ENCODE measurements at places on chromosomes 16 and 17. TPM values are rescaled to one million over a fixed set of nuclear protein-coding genes. Genes with fewer than 3 reads are reported as not detected.

GRCh38 chr17:83203073-83203471 lies 123.7 kb downstream of the METRNL start:
- DNase-seq: peak; percentile 69

- no peak for DNase-seq
Measured at GRCh38 chr16:1119766-1120576, 23.9 kb upstream of the C1QTNF8 start.

DNA sequence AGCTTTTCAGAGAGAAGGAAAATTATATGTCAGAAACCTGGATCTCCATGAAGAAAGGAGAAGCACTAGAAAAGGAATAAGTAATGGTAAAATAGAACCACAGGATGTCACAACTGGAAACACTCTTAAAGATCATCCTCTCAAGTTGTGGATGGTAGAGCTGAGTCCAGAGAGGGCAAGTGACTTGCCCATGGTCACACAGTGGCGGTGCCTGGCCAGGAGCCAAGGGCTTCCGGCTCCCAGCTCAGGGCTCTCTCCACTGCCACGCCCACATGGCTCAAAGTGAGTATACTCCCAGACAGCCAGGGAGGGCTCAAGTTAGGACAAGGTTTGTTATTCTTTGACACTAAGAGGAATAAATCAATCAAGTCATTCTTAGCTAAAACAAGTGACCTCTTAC lies 159.8 kb downstream of the COPRS start:
- DNase-seq: no peak

PYY gene
- total RNA-seq: not detected

- DNase-seq: no peak
Measured at GRCh38 chr16:23505671-23506605, 4.4 kb downstream of the GGA2 start.

RGS11 gene
- total RNA-seq: 2.1 TPM

GRCh38 chr16:88498576-88499208 lies 45.6 kb downstream of the ZFPM1 start:
- no peak for DNase-seq

CD300H gene
- total RNA-seq: not detected

DNA sequence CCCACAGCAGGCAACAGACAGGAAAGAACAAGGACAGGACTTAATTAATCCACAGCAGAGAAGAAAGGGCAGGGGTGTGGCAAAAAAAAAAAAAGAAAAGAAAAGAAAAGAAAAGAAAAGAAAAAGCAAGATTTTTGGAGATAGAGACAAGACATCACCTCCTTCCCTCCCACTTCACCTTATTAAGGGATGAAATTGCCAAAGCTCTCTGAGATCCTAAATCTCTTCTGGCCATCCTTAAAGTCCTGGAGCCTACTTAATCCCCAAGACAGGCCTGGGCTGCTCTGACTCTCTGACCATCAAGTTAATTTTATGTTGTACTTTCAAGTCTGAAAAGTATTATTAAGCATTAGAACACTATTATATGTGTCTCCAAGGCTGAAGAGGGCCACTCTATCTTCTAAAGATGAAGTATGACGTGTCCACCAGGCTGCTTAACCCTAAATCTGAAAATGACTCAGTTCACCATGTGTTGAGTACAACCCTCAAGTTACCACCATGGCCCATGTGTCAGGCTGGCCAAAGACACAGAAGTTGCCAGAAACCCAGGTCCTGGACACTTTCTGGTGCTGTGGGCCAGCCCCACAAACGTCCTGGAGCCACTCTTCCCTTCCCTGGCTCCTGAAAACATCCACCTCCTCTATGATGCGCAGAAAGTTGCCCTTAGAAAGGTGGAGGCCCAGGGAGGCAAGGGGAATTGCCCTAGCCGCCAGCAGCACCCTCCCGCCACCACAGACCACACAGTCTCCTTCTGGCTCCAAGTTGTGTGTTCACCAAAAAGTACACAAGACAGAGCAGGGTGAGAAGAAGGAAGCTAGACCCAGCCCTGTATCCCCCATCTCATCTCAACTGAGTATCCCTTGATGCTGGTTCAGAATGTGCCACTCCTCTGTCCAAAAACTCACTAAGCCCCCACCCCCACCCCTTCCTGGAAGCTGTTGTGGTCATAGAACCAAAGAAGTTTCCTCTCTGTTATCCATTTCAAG lies 2.7 kb downstream of the SOCS1 start:
- no peak for DNase-seq

CCDC144A gene
- total RNA-seq: 13.6 TPM

DNA sequence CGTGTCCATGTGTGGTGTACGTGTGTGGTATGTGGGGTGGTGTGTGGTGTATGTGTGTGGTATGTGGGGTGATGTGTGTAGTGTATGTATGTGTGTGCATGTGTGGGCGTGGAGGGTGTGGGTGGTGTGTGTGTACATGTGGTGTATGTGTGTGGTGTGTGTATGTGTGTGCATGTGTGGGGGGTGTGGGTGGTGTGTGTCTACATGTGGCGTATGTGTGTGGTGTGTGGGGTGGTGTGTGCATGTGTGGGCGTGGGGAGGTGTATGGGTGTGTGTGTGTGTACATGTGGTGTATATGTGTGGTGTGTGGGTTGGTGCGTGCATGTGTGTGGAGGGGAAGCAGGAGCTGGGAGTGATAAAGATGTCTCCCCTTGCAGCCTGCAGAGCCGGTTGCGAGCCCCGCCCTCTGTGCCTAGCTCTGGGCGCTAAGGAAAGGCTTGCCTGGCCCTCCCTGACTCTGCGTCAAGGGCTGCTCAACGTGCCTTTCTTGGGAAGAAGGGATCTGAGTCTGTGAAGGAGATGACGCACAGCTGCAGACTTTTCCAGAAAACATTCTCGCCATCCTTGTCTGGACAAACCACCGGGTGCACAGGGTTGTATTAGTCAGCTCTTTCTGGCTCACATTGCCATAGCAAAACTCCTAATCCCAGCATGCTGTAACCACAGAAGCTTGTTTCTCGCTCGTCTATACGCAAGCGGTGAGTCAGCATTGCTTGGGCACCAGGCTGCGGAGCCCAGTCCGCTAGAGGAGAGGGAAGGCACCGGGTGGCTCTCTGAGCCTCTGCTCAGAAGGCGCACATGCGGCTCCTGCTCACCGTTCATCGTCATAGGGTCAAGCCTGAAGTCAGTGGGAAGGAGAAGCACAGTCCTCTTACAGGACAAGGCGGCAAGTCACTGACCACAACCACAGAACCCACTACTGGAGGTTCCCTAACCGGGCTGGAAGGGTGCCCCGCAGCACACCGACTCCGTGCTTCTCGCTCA lies 2.0 kb upstream of the CD300H start:
- peak; percentile 82 for DNase-seq

DNA sequence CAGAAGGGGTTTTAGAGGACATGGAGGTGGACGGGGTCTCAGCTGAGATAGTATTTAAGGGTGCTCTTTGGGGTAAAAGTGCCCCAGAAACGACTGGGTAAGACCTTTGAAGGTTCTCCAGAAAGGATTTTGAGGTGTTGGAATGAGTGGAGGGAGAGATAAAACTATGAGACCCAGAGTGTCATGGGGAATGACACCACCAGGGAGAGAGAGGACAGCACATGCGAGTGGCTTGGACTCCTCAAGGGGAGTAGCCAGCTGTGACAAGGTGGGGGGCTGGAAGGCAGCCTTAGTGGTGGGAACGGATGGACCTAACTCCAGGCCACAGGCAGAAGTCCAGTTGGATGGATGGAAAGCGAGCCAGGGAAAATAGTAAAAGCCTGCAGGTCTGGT lies 19.2 kb upstream of the PITPNM3 start:
- no peak for DNase-seq

- no peak for DNase-seq
Measured at GRCh38 chr16:71474864-71475263, 12.8 kb upstream of the ZNF23 start.

- DNase-seq: no peak
Measured at GRCh38 chr16:86924537-86924936, 346.2 kb downstream of the FOXL1 start.

DNA sequence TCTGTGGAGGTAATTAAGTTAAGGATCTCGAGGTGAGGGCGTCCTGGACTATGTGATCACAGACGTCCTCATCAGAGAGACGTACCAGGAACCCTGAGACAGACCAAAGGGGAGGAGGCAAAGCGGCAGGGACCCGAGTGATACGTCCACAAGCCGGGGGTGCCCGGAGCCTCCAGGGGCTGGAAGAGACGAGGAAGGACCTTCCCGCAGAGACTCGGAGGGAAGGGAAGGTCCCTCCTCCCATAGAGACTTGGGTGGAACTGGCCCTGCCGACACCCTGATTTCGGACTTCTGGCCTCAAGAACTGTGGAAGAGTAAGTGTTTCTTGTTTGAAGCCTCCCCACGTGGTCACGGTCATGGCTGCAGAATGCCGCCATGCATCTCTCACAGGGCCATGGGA lies 30.8 kb downstream of the LMF1 start:
- no peak for DNase-seq

GRCh38 chr17:82687375-82687861 lies 11.1 kb downstream of the RAB40B start:
- DNase-seq: no peak

- no peak for DNase-seq
Measured at GRCh38 chr17:78817123-78817522, 23.5 kb downstream of the USP36 start.

- DNase-seq: no peak
Measured at GRCh38 chr17:7623661-7624060, 4.0 kb downstream of the SAT2 start.

DNA sequence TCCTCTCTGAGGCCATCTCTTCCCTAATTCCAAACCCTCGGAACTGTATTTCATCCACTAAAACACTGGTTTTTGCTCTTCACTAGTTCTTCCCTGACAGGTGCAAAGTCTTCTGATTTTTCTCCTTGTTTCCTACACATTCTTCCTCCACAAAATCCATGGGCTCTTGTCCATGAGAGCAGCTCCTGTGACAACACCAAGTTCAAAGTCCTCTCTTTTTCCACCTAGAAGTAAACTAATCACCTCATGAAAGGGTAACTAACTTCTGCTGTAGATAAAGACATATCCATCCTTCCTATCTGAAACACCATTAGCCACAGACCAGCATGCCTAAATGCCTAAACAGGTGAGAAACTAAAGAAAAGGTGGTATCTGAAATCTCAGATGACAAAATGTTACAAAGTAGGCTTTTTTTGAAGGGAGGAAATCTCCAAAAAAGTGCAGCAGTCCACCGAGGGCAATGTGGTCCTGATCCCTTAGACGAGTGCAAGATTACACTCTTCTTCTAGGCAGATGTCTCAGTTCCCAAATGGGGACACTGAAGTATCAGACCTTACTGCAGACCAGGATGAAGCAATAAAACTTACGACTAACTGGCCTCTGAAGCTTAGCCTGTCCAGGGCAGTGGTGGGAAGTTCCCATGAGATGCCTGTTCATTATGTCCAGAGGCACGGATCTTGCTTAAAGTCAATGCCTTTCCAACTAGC lies 2.8 kb downstream of the PIP4K2B start:
- no peak for DNase-seq

KRTAP9-4 gene
- total RNA-seq: not detected

MARVELD3 gene
- 0.22 TPM for total RNA-seq

DNA sequence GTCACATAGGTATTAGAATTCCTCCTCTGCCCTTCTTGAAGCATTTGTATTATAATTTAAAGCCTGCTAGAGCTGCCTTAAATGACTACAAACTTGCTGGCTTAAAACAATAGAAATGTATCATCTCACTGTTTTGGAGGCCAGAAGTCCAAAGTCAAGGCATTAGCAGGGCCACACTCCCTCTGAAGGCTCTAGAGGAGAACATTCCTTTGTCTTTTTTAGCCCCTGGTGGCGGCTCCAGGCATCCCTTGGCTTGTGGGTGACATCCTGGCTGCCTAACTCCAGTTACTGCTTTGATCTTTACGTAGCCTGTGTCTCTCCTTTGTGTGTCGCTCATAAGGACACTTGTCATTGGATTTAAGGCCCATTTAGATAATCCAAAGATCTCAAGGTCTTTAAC lies 186.6 kb upstream of the SALL1 start:
- no peak for DNase-seq

- DNase-seq: no peak
Measured at GRCh38 chr16:68782198-68783174, 45.4 kb downstream of the CDH1 start.

DNA sequence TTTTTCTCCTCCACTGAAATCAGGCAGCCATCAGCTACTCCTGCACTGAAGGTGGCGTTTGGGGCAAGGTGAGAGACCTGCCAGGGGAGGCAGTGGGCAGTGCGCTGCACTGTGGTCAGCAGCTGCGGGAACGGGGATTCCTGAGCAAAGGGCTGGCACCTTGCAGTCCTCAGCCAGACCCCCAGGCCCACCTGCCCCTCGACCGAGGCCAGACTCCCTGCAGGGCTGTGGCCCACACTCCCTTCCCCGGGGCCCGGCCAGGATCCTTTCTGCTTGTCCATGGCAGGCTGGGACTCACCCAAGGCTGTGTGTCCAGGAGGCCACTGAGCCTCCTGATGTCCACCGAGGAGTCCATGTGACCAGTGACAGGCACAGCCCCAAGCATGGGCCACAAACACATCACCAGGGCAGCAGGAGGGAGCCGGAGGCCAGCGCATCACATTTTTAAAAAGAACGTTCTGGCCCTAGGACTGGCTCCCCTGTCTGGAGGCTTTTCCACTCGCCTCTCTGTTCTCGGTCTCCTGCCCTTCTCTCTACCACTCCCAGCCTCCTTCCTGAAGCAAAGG lies 28.5 kb upstream of the TNRC6C start:
- DNase-seq: no peak

CRYBA1 gene
- total RNA-seq: not detected

GRCh38 chr16:53087101-53087500 lies 32.3 kb downstream of the CHD9 start:
- no peak for DNase-seq

GRCh38 chr16:57893559-57894389 lies 77.2 kb downstream of the CNGB1 start:
- no peak for DNase-seq
